ENCODE measurements at places on chromosomes 7 and 10. TPM values are rescaled to one million over a fixed set of nuclear protein-coding genes. Genes with fewer than 3 reads are reported as not detected.
A peak's percentile ranks its signal among the peaks of the same experiment; 100 is the strongest.

DNA sequence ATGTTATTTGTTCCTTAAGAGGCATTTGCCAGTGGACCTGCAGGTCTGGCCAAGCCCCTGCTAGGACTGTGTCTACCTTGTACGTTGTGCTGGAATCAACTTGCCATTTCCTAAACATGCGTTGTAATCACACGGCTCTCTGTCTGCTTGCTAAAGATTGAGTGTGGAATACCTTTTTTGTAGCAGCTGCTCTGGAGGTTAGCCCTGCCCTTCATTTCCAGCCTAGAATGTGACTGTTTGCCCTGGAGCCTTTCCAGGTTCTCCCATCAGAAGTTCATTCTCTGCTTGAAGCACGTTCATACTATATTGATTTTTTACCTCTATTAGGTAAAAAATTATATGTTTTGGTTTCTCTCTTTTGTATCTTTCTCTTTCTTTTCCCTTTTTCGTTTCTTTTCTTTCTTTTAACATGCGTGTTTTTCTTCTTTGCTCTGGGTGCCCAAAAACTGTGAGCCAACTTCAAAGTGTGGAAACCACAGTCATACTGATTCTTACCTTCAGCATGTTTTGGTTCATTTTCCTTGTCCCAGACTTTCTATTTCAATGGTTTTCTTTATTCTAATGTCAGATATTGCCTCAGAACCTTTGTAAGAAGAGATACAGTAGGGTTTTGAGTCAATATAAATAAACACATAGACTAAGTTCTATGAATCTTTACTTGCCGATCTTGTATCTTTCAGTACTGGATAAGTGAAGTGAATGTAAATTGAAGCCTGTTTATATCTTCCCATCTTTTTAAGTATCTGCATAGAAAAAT is 111.9 kb upstream of the RPA3 start:
- no peak for DNase-seq

DNA sequence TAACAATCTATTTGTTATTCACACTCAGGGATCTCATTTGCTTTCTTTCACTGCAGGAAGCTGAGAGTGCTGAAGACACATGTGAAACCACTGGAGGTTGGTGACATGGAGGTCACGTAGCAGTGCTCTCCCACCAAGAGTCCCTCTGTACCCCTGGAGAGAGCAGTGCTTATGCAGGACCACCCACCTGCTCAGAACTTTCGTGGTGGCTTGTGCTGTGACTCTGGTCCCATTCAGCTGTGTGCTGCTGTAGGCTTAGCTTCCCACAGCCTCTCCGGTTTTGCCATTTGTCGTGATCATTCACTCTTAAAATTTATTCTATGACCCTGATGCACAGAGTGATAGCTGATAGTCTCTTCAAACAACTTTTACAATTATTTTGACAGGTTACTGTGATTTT is 96.0 kb upstream of the RSU1 start:
- DNase-seq: no peak

DNA sequence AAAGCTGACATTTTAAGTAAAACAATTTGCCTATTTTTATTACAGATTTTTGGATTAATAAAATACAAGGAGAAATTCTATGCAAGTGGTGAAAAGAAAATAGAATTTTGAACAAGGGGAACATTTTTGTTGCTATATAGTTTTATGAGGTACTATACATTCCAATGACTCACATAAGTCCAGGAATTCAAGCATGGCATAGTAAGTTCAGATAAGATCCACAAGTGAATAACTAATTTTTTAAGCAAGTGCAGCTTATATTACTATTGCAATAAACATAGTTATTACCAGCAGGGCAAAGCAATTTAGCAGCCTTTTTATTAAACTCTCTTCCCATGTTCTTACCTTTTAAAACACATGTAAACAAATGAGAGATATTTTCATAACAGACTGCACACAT is 1123.5 kb upstream of the LRRN3 start:
- DNase-seq: no peak

DNA sequence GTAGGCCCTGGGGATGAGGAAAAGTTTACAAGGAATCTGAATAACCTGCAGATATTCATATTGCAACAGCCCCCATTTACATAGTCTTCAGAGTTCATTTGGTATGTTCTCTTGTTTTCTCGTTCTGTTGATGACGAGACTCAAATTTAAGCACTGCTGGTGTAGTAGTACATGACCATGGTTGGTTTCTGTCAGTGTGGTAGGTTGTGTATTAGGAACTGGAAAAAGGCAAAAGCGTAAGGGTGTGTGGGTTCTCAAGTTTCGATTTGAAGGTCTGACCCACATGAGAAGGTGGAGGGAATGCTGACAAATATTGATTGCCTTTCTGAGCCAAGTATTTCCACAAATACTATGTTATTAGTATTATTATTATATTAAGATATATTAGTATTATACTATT is 151.7 kb downstream of the AUTS2 start:
- DNase-seq: no peak

- DNase-seq: no peak
These were observed 40.4 kb upstream of the SHH start for GRCh38 chr7:155852426-155853301.

DNA sequence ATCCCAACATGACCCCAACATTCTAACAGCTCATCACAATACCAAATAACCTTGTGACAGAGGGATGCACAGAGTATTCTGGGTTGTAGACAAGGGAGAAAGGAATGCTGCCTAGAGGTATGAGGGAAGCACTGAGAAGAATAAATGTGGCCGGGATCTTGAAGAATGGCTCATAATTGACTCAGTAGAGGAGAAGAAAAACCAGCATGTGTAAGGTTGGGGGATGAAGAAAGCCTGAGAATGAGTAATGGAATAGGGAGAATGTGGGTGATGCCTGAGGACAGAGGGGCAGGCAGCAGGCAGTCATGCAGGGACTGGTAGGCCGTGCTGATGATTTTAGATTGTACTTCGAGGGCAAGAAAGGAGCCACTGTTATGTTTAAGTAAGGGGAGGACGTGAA is 75.4 kb upstream of the ELMO1 start:
- DNase-seq: no peak

DNA sequence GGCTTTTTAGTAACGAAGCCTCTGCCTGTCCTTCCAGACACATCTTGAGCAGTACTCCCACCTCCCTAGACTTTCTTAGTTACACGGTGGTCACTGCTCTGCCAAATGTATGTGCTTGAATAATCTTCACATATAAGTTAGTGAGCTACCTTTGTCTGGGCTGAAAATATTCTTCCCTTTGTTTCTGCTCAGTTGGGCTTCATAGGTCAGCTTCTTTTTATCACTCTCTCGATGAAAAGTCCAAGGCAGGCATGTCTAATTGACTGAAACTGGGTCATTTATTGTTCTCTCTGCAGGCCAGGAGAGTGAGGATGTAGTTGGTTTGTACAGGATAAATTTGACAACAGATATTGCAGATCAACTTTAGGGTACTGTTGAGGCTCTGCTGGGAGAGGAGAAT is 636.7 kb upstream of the IGFBP3 start:
- DNase-seq: no peak

DNA sequence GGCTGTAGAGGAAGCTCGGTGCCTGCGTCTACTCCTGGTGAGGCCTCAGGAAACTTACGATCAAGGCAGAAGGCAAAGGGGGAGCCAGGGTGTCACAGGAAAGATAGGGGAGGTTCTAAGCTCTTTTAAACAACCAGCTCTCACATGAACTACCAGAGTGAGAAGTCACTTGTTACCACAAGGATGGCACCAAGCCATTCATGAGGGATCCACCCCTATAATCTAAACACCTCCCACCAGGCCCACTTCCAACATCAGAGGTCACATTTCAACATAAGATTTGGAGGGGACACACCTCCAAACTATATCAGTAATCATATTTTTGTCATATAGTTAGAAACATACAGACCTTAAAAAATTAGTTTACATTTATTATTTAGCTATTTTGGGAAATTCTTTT is 9.4 kb downstream of the NOC3L start:
- no peak for DNase-seq

DNA sequence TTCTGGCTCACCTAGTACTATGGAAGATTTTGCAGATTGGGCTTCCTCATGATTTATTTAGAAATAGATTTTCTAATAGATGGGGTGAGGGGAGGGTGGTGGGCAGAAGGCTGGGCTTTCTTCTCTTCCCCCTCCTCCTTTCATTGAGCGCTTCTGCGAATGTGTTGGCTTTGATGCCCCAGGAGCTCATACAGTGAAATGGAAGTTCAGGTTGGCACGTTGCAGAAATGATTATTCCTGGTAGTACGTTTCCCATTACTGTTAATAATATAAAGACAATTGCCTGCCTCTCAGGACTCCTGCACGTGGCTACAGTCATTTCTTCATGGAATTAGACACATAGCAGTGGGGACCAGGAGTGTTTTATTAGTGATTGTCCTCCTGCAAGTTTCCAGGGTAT is 39.8 kb downstream of the TCF7L2 start:
- no peak for DNase-seq

DNA sequence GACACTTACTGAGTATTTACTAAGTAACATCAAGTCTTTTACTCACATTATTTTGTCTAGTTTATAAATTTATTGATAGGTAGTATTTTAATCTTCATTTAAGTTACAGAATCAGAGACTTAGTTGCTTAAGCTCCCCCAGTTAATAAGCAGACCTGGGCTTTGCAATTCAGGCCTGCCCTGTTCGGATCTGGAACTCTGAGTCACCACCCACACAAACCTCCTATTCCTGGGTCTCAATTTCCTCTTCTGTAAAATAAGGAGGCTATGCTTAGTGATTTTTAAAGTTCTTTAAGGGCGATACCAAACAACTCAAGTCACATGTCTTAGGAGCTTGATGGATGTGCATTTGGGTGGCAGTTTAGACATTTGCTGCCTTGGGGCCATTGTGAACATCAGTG is 3.5 kb upstream of the MGAM start:
- DNase-seq: no peak

DNA sequence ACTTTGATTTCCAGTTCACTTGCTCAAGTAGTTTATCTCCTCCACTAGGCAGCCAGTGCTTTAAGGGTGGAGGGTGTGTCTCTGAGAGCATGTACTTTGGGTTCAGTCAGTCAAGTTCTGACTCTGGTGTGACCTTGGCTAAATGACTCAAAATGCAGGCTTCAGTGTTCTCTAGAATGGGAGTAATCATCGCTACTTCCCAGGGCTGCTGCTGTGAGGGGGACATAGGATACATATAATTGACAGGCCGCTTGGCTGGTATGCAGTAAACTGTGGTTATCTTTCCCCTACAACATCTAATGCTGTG is 3.5 kb downstream of the PTPRE start:
- DNase-seq: no peak

DNA sequence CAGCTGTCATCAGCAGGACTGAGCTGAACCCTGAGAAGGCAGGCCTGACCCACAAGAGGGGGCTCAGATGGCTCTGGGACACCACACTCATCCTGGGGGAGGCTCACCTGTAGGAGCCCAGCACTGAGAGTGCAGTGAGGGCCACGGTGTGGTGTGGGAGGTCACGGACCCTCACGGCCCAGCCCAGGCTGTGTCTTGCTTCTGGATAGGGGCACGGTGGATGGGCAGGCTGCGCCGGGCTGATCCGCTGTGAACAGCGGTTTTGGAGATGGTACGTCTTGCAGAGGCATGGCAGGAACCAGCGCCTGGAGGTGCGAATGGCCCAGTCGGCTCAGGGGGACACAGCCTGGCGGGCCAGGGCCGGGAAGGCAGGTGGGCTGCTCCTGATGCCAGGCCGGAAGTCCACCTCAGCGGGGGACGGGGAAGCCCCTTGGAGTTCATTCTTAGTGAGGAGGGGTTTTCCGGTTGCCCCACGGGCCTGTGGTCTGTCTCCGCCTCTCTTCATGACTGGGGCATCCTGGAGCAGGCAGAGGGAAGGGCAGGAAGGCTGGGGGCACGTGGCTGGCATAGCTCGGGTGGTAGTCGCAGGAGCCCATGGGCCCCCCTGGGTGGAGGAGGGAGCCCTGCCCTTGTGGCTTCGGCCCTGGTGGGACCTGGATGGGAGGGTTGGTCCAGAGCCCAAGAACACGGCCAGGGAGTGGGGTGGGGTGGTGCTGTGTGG is 112.5 kb downstream of the UNCX start:
- DNase-seq: no peak

GRCh38 chr7:42192851-42193461 is 44.1 kb downstream of the GLI3 start:
- DNase-seq: peak; percentile 38

- no peak for DNase-seq
These were observed 70.3 kb upstream of the AGK start for GRCh38 chr7:141480953-141481352.

- DNase-seq: no peak
These were observed 139.6 kb downstream of the ZMYND11 start for GRCh38 chr10:274866-275265.

GRCh38 chr10:127968027-127968441 is 61.1 kb downstream of the PTPRE start:
- DNase-seq: no peak

- DNase-seq: no peak
These were observed 63.2 kb downstream of the TNRC18 start for GRCh38 chr7:5360451-5360850.

DNA sequence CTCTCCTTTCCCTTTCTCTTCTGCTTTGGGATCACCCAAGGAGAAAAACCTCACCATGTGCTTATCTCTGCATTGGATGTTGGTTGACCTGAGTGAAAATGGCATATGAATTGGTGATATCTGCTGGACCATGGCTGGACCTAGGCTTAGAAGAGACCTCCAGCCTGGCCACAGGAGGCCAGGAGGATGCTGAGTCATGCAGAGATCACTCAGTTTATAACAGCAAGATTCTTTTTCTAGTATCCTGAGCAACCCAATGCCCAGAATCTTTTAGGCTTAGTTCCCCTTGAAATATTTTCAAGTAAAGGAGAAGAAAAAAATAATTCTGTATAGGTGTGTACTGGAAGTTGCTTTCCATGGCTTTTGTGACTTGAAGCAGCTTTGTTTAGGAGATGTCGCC is 236.3 kb downstream of the KLF6 start:
- peak; percentile 47 for DNase-seq

- peak; percentile 55 for DNase-seq
These were observed 175.1 kb downstream of the NEURL1 start for GRCh38 chr10:103668351-103669242.

DNA sequence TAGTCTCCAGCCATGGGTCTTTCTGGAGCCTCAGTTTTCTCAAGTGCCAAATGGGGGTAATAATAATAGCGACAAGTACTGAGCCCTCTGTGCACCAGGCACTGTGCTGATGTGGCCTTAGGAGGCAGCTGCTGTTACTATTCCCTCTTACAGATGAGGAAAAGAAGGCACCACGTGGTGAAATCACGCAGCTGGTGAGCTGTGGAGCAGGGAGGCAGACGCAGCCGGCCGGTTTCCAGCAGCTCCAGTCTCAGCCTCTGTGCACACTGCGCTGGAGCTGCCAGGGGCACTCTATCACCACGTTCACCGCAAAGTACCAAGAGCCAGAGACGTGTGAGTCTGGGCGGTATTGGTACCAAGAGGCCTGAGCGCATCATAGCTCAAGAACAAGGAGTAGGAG is 9.6 kb downstream of the PYROXD2 start:
- DNase-seq: peak; percentile 54

GBX1 gene
- total RNA-seq: not detected

INA gene
- total RNA-seq: 6.4 TPM

MMD2 gene
- not detected for total RNA-seq

ZPBP gene
- total RNA-seq: not detected

APBB1IP gene
- total RNA-seq: not detected
